ENCODE measurements at places on chromosomes 5 and 9. TPM values are rescaled to one million over a fixed set of nuclear protein-coding genes. Genes with fewer than 3 reads are reported as not detected.

DNA sequence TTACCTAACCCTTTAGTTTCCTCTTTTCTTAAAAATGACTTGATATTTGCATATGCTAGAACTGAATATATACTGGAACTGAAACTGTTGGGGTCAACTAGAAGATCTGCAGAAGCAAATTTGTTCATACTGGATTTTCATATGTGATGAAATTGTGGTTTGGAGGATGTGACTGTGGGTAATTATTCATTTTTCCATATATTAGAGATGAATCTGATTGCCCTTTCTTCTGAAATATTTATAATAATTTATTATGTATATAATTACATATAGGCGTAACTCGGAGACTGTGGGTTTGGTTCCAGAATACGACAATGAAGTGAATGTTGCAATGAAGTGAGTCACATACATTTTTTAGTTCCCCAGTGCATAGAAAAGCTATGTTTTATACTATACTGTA lies 149.1 kb downstream of the ATP10B start:
- DNase-seq, result no peak

DNA sequence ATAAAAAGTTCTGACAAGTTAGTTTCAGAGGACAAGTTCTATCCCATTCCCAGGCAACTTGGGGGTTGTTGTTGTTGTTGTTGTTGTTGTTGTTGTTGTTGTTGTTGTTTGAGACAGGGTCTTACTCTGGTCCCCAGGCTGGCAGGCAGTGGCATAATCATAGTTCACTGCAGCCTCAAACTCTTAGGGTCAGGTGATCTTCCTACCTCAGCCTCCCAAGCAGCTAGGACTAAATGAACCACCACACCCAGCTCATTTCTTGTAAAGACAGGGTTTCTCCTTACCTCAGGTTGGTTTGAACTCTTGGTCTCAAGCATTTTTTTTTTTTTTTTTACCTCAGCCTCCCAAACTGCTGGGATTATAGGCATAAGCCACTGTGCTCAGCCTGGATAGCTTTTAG lies 15.3 kb downstream of the PPP1R2B start:
- no peak for DNase-seq

The ANKDD1B gene
- total RNA-seq, result 6.3 TPM

The IFNA21 gene
- not detected for total RNA-seq

The SPATA6L gene
- total RNA-seq, result 5.0 TPM

The NR4A3 gene
- total RNA-seq, result 0.10 TPM

The NOXA1 gene
- total RNA-seq, result 27.5 TPM

The MYO10 gene
- 61.9 TPM for total RNA-seq

Data from colonic mucosa (tissue), 4 donors.